RPMI8226 (cell line): ENCODE measurements at places on chromosomes 4 and X.

GRCh38 chr4:183182873-183183725 is 84.0 kb downstream of the WWC2 start:
- DNase-seq, result peak; percentile 16

DNA sequence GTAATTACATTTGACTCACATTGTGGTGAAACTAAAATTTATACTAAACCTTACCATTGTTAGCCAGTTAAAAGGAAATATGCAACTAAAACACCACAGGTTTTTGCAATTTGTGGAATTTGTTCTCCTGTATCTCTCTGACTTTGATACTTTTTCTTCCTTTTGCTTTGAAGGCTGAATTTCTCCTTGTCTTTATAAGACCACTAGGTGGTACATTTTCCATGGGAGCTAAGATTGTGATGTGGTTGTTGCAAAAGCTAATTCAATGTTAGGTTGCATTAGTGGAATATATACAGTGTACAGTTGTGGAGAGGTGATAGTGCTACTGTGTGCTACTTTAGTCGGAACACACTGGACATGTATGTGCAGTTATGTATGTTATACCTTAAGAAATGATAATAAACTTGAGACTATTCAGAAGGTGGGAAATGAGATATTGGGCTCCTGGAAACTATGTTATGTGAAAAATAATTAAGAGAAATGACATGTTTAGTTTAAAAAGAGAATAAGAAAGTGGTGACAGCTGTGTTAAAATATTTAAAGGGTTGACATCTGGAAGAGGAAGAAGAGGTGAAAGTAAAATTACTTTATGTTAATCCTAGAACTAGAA is 70.3 kb downstream of the ARL9 start:
- DNase-seq, result no peak

GRCh38 chr4:139768896-139769295 is 103.3 kb downstream of the MGST2 start:
- peak; percentile 15 for DNase-seq

GRCh38 chr4:45751877-45752530 is 371.9 kb downstream of the GABRG1 start:
- DNase-seq, result no peak

- DNase-seq, result peak; percentile 11
These were observed 355.8 kb downstream of the KLHL4 start for GRCh38 chrX:87873347-87873941.

GRCh38 chr4:29079260-29079659 is 1640.9 kb upstream of the PCDH7 start:
- no peak for DNase-seq

- DNase-seq, result peak; percentile 39
These were observed 58.6 kb upstream of the PAGE1 start for GRCh38 chrX:49754233-49754857.

- DNase-seq, result no peak
These were observed 85.1 kb downstream of the SORBS2 start for GRCh38 chr4:185726931-185727330.

GRCh38 chr4:150960079-150960478 is 55.0 kb downstream of the LRBA start:
- DNase-seq, result no peak

DNA sequence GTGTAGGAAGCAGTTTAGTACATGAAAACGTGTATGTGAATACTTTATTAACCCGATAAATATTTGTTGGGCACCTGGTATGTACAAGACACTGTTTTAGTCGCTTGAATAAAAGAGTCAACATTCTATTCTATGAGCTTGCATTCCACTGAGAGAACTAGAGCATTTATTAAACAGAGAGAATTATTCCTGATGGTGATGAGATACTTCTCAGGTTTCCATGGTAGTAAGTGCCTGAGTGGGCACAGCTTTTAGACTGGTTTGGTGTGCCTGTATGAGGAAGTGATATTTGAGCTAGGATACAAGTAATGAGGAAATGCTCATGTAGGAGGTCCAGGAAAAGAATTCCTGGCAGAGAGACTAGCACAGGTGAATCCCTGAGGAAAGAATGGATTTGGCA is 94.2 kb downstream of the ATP10D start:
- no peak for DNase-seq

GRCh38 chrX:123803331-123803983 is 56.4 kb upstream of the XIAP start:
- DNase-seq, result peak; percentile 8

DNA sequence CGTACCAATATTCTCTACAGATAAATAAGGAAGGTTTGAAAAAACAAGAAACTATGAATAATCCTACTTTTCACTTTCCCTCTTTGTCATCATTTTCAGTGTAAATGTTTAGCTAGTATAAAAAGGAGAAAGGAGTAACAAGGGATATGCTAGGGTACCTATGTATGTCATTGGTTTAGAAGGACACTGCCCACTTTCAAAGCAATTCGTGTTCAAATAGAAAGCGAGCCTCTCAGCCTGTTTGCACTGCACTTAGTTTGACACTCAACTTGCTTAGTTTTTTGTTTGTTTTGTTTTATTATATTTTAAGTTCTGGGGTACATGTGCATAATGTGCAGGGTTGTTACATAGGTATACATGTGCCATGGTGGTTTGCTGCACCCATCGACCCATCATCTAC is 21.6 kb upstream of the RXFP1 start:
- DNase-seq, result no peak

DNA sequence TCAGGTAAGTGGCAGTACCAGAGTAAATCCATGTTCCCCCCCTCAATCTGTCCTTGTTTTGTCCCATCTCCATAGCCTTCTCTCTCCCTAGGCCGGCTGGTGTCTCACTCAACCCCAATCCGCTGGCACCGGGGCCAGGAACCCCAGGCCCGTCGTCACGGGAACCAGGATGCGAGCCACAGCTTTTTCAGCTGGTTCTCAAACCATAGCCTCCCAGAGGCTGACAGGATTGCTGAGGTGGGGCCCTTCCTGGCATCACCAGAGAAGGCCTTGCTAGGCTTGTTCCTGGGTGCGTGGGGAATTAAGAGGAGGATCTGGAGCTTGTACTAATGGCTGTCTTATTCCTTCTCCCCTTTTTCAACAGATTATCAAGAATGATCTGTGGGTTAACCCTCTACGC is 2.7 kb downstream of the TSPYL2 start:
- no peak for DNase-seq

DNA sequence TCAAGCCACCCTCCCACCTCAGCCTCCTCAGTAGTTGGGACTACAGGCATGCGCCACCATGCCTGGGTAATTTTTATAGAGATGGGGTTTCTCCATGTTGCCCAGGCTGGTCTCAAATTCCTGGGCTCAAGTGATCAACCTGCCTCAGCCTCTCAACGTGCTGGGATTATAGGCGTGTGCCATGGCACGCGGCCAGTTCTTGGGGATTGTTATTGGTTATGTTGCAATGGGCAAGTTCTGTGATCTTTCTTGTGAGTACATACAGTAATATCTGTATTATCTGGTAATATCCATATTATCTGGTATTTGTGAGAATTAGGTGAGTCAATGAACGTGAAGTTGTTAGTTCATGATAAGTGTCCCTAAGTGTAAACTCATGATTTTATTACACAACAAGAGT is 90.3 kb upstream of the TBL1X start:
- DNase-seq, result no peak

DNA sequence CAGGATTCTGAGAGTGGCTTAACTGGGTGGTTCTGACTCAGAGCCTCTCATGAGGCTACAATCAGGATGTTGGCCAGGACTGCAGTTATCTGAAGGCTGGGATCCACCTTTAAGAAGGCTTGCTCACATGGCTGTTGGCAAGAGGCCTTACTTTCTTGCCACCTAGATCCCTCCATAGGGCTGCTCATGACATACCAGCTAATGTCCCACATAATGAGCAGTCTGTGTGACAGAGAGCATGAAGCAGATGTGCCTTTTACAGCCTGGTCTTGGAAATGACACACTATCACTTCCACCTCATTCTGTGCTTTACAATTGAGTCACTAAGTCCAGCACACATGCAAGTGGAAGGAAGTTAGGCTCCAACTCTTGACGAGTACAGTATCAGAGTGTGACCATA is 4.3 kb upstream of the RBM3 start:
- no peak for DNase-seq
